DND-41 (cell line): ENCODE measurements at places on chromosomes 11 and 22.

DNA sequence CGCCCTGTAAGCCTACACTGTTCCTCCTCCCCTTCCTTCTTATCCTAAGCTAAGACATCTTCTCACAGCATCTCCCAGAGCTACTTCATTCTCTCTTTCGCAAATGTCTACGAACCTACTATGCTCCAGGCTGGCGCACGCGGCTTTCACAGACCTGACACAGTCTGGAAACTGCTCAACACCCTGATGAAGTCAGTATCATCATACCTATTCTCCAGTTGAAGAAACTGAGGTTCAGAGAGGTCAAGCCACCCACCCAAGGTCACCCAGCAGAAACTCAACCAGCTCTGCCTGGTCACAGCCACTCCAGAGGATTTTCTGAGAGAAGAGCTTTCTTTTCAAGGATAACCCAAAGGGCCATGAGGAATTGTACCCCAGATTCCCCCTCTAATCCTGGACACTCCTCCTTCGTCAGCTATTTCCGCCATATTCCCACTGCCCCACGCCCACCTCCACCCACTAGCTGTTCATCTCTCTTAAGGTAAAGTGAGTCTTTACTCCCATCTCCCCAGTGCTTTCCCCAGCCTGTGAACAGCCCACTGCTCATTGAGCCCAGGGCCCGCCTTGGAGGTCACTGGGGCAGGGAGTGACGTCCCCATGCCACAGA is 1.8 kb downstream of the KCNJ4 start:
- H3K27ac ChIP-seq, result no peak overlapping the region
- DNase-seq, result no peak
- H3K36me3 ChIP-seq, result no peaks in the 10 kb centered on the region
- peaks cover 34% of the 10 kb centered on the region for H3K27me3 ChIP-seq
- H3K4me3 ChIP-seq, result no peak overlapping the region

DNA sequence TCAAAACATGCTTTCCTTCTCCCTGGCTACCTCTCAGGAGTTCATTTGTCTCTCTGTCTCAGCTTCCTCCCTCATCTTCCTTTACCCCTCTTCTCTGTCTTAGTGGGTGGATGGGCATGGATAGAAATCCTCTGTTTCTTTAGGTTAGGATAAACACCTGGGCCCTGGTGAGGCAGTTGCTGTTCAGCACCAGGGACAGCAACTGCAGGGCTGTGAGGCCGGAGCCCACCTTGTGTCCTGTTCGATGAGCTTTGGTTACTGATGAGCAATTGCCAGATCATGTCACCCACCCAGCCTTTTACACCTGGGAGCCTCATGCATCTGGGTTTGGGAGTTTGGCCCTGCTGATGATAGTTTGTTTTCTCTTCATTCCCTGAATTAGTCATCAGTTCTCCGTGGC is 6.1 kb upstream of the CRYBB3 start:
- peak; percentile 20 for DNase-seq
- H3K27ac ChIP-seq, result no peak overlapping the region
- H3K36me3 ChIP-seq, result no peaks in the 10 kb centered on the region
- no peaks in the 10 kb centered on the region for H3K27me3 ChIP-seq
- H3K4me3 ChIP-seq, result no peak overlapping the region

DNA sequence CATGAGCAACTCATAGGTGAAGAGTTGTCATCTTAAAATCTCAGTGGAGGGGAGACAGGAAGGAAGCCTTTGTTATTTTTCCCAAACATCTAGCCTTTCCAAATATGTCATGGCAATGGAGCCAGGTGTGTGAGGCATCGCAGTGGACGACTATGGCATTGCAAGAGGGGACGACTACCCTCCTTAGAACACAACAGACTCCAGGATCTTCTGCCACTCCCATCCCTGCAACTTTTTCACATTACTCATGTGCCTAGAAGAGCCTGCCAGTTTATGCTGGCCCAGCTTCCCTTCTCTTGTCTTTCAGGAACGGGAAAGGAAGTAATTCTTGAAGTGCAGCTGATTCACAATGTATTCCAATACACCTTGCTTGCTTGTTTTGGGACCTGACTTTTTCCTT is 1008.4 kb downstream of the OPCML start:
- H3K4me3 ChIP-seq, result no peak overlapping the region
- H3K27ac ChIP-seq, result no peak overlapping the region
- no peak for DNase-seq
- H3K4me1 ChIP-seq, result no peaks in the 10 kb centered on the region

- H3K4me3 ChIP-seq, result no peak within 1 kb of the TSS
- no peak for DNase-seq
- no peak within 1 kb of the TSS for H3K27ac ChIP-seq
- no peaks in the 10 kb centered on the region for H3K27me3 ChIP-seq
These were observed at the start of gene MRGPRG for GRCh38 chr11:3218483-3219280. MRGPRG (minus strand) TSS chr11:3218813; CDS start chr11:3218813, 0 bp downstream.

DNA sequence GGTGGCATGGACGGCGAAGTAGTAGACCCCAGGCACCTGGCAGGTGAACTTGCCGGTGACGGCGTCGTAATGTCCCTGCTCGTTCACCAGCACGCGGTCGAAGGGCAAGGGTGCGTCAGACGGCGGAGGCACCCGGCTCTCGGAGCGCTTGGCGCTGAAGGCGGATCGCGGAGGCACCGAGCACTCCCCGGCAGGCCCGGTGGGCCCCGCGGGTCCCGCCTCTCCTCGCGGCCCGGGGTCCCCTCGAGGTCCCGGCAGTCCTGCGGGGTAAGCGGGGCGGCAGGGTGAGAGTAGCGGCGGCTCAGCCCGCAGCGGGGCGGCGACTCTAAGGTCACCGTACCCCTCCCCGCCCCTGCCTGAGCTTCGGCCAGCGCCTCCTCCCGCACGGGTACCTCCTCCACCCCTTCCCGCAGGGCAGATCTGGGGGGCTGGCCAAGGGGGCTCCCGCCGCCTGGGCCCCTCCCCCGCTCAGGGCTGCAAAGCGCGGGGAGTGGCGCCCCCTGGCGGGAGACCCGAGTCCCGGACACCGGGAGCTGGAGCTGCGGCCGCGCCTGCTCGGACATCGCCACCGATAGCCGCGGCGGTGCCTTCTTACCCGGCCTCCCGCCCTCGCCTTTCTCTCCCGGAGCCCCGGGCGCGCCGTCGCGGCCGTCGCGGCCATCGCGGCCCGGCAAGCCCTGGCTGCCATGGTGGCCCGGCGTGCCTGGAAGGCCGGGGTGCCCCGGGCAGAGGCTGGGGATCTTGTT is 921 bp downstream of the C1QTNF5 start:
- DNase-seq, result no peak
- H3K27ac ChIP-seq, result no peak overlapping the region
- no peaks in the 10 kb centered on the region for H3K27me3 ChIP-seq
- peaks cover 29% of the 10 kb centered on the region for H3K36me3 ChIP-seq
- no peak overlapping the region for H3K4me3 ChIP-seq
- peaks cover 33% of the 10 kb centered on the region for H3K4me1 ChIP-seq

- H3K4me1 ChIP-seq, result no peaks in the 10 kb centered on the region
- peaks cover 43% of the 10 kb centered on the region for H3K36me3 ChIP-seq
- H3K4me3 ChIP-seq, result no peak overlapping the region
- no peak overlapping the region for H3K27ac ChIP-seq
- DNase-seq, result no peak
These were observed 14.1 kb downstream of the TMEM123 start for GRCh38 chr11:102438311-102439062.

DNA sequence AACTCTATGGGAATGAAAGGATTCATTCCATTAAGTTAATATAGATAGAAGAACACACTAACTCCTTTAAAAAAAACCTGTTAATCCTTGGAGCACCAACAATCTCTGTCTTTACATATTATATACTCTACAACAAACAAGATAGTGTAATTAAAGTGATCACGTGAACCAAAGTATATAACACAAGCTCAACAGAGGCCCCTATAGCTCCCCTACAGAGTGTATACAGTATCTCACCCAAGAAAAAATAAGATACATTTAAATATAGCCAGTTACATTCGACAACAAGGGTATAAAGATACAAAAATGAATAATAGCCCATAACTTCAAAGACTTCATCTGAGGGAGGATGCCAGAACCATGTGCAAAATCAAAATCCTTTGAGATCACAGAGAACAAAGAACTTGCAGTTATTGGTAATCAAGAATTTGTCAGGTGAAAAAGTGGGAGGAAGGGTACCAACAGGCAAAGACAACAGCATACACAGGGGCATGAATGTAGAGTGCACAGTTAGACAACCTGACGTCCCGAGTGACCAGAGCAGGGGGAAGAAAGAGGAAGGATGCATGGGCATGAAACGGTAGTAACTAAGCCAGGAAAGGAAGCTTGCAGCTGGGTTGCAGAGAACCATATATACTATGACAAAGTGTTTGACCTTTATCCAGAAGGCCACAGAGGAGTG is 4.7 kb downstream of the FCHSD2 start:
- peaks cover 45% of the 10 kb centered on the region for H3K36me3 ChIP-seq
- H3K27ac ChIP-seq, result no peak overlapping the region
- H3K27me3 ChIP-seq, result no peaks in the 10 kb centered on the region
- no peak overlapping the region for H3K4me3 ChIP-seq
- H3K4me1 ChIP-seq, result peaks cover 30% of the 10 kb centered on the region

DNA sequence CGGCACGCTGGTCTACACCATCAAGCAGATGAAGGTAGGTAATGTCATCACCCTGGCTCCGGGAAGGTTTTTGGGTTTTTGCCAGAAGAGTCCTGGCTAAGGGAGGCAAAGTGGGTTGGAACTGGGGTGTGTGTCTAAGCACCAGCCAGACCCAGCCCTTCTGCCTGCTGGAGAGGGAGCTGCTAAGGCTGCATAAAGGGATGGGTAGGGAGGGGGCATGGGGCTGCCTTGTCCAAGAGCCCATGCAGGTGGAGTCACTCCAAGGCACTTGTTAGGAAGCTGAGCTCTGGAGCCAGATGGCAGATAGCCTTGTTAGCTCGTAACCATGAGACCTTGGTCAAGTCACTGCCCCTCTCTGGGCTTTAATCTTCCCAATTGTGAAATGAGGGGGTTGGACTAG is 48.0 kb downstream of the TIMP3 start:
- H3K4me1 ChIP-seq, result no peaks in the 10 kb centered on the region
- no peak for DNase-seq
- no peak overlapping the region for H3K27ac ChIP-seq
- H3K36me3 ChIP-seq, result no peaks in the 10 kb centered on the region

- peaks cover 33% of the 10 kb centered on the region for H3K36me3 ChIP-seq
- no peak for DNase-seq
- H3K27ac ChIP-seq, result 0 out of 2 replicates have a peak overlapping the region, but pooled peaks have one; percentile 29
- no peaks in the 10 kb centered on the region for H3K27me3 ChIP-seq
These were observed 9.8 kb downstream of the PPP6R3 start for GRCh38 chr11:68470304-68470811.

- H3K36me3 ChIP-seq, result no peaks in the 10 kb centered on the region
- no peak overlapping the region for H3K27ac ChIP-seq
- no peaks in the 10 kb centered on the region for H3K4me1 ChIP-seq
- H3K27me3 ChIP-seq, result no peaks in the 10 kb centered on the region
- no peak for DNase-seq
These were observed 41.6 kb downstream of the ACER3 start for GRCh38 chr11:76902121-76903014.

GRCh38 chr11:93213622-93214021 is 15.8 kb upstream of the SLC36A4 start:
- no peak for DNase-seq
- no peaks in the 10 kb centered on the region for H3K36me3 ChIP-seq
- no peaks in the 10 kb centered on the region for H3K27me3 ChIP-seq

GRCh38 chr22:44933666-44934453 is 75.9 kb downstream of the PHF21B start:
- DNase-seq, result no peak
- H3K36me3 ChIP-seq, result peaks cover 30% of the 10 kb centered on the region
- H3K4me1 ChIP-seq, result no peaks in the 10 kb centered on the region

GRCh38 chr11:132780046-132780445 is 752.3 kb downstream of the OPCML start:
- peaks cover 11% of the 10 kb centered on the region for H3K4me1 ChIP-seq
- H3K4me3 ChIP-seq, result no peak overlapping the region
- DNase-seq, result no peak
- H3K36me3 ChIP-seq, result no peaks in the 10 kb centered on the region

- no peaks in the 10 kb centered on the region for H3K36me3 ChIP-seq
- H3K27me3 ChIP-seq, result no peaks in the 10 kb centered on the region
- H3K4me3 ChIP-seq, result no peak overlapping the region
- H3K27ac ChIP-seq, result no peak overlapping the region
- no peaks in the 10 kb centered on the region for H3K4me1 ChIP-seq
- no peak for DNase-seq
These were observed 92.7 kb downstream of the COMMD9 start for GRCh38 chr11:36196411-36196998.

DNA sequence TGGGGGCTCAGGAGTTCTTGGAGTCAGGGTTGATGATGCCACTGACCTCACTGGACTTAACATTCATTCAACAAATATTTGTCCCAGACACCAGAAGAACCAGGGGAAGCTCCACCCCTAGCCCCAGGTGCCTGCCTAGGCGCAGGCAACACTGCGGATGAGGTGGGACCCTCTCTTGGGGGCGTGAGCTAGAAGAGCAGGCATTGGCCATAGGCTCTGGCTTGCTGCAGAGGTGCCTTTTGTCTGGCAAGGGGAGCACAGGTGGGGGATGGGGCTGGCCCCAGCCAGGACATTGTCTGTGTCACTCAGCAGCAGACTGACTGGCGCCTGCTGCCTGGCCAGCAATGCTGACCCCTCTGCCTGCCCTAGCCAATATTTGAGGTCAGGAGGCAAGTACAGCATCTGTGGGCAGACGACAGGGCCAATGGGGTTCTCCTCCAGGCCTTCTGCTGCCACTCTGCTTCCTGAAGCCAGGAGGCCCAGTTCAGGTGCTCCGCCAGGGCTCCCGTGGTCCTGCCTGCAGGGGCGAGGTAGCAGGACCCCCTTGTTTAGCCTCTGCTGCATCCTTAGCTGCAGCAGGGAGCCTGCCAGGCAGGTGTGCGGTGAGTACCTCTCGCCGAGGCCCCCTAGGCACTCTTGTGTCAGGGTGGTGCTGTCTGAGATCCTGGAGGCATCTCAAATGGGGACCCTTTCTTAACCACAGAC is 4.0 kb downstream of the LINC01488 start:
- H3K27me3 ChIP-seq, result no peaks in the 10 kb centered on the region
- H3K4me3 ChIP-seq, result no peak overlapping the region
- no peak overlapping the region for H3K27ac ChIP-seq
